ENCODE measurements at places on chromosomes 3 and 15.

- no peak for DNase-seq
These were observed 267.2 kb downstream of the GABRG3 start for GRCh38 chr15:27238209-27238608.

- DNase-seq, result no peak
These were observed 149.5 kb downstream of the TBC1D5 start for GRCh38 chr3:17592956-17593355.

GRCh38 chr3:189502256-189502655 is 128.9 kb upstream of the TP63 start:
- no peak for DNase-seq

GRCh38 chr3:71083726-71084131 is 499.8 kb downstream of the FOXP1 start:
- no peak for DNase-seq

DNA sequence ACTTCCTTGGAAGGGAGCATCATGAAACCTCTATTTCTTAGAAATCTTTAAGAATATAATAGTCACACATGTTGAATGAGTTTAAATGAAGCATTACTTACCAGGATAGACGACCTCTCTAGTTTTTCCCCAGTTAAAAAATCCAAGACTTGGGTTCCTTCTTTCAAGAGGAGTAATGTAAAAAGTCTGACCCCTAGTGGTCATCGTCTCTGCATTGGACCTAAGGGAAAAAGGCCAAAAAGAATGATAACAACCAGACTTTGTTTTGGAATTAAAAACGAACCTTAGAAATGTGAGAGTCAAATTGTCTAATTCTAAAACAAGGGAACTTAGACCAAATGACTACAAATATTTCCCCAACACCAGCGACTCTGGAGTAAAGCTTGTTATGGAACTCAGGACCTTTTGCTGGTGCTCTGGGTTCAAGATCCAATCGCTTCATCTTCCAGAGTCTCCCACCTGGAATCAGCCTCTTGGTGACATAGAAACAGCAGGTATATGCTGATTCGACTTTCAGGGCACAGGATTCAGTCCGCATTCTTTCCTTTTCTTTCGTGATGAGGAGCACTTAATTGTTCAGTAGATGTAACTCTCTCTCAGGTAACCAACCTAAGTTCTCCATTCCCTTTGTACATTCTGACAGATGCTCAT is 214.8 kb upstream of the TPRG1 start:
- DNase-seq, result no peak

DNA sequence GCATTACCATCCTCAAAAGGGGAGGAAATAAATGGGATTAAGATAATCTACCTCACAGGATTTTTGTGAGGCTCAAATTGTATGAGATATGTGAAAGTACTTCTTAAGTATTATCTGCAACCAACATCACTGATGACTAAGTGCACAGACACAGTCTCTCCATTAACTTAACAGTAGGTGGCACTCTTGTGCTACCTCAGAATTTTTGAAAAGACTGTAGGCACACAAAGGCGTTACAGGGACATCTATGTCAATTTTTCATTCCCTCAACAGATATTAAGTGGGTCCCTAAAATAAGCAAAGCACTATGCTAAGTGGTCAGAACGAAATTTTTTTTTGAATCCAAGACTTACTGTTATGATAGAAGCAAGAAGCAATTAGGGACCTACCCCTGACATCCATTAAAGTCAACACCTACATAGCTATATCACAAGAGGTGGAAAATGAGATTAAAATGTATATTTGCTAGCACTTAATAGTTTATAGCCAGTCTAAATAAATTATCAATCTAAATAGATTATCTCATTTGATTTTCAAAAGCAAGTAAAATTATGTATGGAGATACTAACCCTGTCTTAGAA is 52.9 kb downstream of the RYK start:
- DNase-seq, result no peak

DNA sequence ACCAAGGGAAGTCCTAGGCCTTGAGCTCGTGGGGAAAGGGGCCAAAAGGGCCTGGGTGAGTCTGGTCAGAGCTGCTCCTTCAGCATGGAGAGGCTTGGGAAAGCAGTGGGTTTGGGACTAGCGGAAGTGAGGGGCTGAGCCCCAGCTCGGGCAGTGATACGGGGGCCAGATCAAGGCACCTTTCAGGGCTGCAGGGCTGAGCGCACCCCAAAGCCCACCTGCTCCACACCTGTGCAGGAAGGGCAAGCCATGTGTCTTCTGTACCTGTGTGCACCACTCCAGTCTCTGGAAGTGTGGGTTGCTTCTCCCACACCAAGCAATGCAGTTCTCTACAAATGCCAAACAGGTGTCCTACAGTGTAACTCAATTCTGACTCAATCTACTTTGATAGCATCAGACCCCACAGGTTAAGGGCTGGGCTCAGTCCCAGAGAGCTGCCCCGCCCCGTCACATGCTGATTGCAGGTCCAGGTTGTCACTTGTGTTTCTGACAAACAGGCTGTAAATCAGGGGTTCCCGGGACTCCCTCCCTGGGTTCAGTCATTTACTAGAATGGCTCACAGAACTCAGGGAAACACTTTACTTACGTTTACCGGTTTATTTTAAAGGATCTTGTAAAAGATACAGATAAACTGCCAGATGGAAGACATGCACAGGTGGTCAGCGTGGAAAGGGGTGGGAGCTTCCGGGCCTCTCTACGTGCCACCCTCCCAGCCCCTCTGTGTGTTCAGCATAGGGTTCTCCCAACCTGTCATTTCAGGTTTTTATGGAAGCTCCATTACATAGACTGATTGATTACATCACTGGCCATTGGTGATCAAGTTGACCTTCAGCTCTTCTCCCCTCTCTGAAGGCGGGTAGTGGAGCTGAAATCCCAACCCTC is 28.8 kb upstream of the KLF13 start:
- no peak for DNase-seq

DNA sequence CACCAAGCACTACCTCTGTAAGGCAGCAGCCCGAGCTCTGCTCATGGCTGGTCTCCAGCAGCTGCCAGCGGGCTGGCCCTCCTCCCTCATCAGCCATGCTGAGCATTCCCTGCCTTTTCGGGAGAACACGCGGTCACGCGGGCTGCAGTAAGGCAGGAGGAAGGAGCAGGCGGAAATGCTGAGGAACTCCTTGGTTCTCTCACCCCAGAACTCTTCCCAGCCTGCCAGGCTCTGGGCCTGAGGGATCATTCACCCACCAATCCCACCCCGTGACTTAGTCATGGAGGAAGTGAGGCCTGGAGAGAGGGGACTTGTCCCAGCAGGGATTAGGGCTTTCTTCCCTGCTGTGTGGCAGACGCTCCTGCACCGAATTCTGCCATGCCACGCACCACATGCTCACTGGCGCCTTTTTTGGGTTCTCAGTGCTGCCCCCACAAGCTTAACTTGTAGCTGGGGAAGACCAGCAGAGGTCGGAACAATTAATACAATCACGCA is 42.9 kb upstream of the RPL32 start:
- no peak for DNase-seq

- no peak for DNase-seq
These were observed 10.4 kb downstream of the SEMA6D start for GRCh38 chr15:47727676-47728075.

DNA sequence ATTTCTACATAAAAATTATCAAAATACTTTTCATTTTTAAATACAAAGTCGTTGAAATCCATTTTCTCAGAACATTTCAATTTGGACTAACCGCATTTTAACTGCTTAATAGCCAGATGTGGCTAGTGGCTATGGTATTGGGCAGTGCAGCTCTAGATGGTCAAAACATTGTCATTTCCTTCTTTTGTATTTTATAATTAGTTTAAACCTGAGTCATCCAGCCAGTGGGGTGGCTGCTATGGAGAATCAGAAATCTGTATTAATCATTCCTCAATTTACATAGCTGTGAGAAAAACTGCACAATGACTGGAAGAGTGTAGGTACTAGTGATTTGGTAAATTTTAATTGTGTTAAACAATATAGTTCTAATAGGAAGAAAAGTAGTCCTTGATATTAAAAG is 245.3 kb downstream of the PDZRN3 start:
- DNase-seq, result no peak

GRCh38 chr3:10459954-10460754 is 45.2 kb downstream of the ATP2B2 start:
- DNase-seq, result peak; percentile 83

Measured in mesothelial cell of epicardium (in vitro differentiated cells).